ENCODE measurements at places on chromosomes 7 and 10.

DNA sequence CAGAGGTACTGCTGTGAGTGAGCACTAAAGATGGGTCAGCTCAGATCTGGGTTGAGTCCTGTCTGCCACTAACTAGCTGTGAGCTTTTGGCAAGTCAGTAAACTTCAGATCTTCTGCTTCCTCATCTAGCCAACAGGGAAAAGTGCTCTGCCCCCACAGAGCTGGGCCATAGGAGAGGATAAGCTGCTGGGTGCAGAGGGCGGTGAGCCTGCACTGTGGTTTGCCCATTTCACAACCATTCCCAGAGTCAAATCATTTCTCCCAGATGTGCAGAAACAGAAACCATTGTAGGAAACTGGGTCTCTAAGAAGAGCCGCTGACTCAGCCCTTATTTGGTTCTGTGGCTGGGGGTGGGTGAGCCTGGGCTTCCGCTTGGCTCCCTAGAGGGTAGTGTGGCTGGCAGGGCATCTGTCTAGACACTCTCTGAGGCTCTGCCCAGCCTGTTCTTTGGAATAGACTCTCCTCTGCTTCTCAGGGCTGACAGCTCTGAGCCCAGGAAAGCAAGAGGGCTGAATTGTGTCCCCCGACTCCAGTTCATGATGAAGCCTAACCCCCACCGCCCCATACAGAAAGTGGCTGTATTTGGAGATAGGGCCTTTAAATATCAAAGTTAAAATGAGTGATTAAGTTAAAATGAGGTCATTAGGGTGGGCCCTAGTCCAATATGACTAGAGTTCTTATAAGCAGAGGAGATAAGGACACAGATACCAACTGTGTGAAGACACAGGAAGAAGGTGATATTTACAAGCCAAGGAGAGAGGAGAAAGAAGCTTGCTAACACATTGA, 29.5 kb upstream of the ARHGAP22 start:
- DNase-seq, result no peak

DNA sequence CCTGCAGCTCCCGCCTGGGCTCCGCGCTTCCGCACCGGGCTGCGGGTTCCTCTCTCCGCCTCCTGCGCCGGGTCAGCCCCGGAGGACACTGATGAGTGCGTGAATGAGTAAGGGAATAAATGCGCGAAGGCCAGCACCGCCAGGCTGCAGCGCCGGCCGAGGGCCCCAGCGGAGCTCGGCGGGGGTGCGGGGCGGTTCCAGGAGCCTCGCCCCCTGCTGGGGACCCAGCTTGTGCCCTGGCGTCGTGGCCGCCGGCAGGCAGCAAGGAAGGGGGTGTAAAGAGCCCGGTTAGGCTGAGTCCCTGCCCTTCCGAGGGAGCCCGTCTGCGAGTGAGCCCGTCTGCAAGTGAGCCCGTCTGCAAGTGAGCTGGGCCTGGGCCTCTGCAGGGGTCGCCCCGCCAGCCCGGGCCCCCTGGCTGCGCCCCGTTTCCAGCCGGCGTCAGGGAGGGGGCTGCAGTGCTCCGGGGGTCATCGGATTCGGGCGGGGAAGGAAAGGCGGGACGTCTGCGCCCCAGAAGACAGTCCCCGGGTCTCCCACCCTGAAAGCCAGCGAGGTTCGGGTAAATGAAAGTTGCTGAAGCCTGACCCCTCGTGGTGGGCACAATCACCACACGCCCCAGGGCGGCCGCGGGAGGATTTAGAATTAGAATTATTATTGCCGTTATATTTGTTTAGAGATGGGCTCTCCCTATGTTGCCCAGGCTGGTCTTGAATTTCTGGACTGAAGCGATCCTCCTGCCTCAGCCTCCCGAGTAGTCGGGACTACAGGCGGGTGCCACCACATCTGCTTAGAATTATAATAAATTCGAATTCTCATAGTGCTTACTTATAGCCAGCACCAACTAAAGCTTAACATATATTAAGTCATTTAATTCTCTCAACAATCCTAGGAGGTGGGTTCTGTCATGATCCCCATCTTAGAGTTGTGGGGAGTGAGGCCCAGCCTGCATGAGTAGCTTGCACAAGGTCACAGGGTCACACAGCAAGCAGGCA, 8.6 kb upstream of the CRYGN start:
- peak; percentile 43 for DNase-seq

DNA sequence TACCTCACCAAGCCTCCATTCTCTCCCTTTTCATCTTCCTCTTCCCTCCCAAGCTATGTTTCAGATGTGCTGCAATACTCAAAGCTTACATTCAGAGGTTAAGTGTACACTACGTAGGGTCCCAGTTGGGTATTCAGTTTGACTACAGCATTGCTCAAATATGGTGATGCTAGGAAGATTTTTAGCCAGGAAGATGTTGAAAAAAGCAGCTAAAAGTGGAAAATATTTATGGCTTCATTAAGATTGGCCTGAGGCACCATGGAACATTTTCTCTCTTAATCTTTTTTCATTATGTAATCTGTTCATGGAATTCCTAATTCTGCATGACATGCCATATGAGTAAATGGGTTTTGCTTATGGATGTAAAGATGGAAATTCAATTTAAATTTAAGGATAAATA, 72.0 kb upstream of the ABCB5 start:
- DNase-seq, result no peak

DNA sequence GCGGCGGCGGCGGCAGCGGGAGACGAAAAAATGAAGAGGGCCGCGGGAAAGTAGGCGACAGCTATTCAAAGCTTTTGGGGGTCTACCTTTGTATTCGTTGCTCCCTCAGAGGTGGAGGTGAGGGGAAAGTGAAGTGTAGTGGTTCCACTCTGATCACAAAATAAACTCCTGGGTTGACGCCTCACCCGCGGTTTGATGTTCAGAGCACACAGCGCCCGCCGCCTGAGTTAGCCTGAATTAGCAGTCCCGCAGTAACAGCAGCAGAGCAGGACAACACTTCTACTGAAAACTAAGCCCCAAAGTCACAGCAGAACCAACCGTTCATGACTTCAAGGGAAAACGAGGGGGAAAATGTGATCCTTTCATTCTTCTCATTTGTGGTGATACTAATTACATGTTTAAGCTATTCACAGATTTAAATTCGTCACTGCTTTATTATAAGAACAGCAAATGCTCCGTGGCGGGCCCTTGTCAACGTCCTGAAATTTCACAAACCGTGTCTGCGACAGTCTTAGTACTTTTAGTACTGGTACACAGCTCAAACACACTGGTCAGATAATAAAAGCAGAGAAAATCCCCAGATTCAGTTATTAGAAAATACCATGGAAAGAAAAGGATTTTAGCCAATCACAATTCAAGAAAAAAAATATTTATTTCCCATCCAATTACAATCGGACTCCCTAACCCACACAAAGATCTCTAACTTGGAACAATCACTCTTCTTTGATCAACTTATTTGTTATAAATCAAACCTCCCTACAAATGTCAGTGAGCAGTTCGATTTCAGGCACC, 563 bp upstream of the JMJD1C start:
- peak; percentile 49 for DNase-seq

- DNase-seq, result no peak
Measured at GRCh38 chr10:96789571-96790108, 42.5 kb upstream of the LCOR start.

- DNase-seq, result no peak
Measured at GRCh38 chr10:131891196-131891928, 9.4 kb upstream of the PPP2R2D start.

- DNase-seq, result no peak
Measured at GRCh38 chr10:54909165-54909564, 108.1 kb upstream of the PCDH15 start.

- no peak for DNase-seq
Measured at GRCh38 chr10:27801171-27801785, 55.7 kb upstream of the MKX start.

- DNase-seq, result no peak
Measured at GRCh38 chr10:37754538-37755323, 102.7 kb downstream of the ZNF248 start.

- DNase-seq, result peak; percentile 85
Measured at GRCh38 chr7:94003446-94004023, 620 bp downstream of the BET1 start.

DNA sequence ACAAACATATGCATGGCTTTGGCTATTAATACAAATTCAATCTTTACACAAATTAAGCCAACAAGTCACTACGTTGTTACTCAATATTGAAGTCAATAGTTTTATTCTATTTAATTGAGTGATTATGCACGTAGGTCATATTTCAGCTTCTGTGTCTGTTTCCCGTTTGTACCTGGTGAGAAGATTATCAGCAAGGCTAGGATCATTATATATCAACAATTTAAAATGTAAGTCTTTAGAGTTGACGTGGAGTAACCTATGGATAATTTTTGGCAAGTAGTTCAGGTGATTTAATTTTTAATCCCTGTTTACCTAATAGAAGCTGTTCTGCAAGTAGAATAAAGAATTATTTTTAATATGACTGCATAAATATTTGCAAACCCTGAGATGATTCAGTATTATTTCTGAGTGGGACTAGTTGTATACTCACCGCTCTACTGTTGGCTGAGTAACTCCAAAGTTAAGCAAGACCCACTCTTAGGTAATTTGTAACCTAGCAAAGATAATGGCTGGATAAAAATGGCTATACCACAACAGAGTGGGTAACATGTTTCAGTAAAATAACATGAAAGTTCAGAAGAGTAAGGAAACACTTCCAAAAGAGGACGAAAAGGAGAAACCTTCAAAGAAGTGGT, 161.0 kb downstream of the HGF start:
- DNase-seq, result no peak

- no peak for DNase-seq
Measured at GRCh38 chr10:71187600-71187999, 24.8 kb upstream of the UNC5B start.

GRCh38 chr7:55871932-55872485, 9.5 kb upstream of the SEPTIN14 start:
- no peak for DNase-seq

DNA sequence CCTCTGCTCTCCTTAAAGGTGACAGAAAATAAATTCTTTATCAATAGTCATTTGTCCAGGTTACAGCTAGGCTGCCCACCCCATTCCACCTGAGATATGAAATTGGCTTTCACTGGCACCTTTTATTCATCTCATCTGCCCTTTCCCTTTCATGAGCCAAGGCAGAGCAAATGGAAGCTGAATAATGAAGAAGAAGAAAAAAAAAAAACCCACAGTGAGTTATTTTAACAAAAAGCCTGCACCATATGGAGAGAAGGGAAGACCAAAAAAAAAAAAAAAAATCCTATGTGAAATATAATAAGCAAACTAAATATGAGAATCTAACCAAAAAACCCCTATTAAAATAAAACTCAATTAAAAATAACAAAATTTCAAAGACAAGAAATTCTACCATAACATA, 59.2 kb downstream of the CHCHD3 start:
- no peak for DNase-seq

GRCh38 chr10:58475322-58476277, 37.1 kb upstream of the BICC1 start:
- DNase-seq, result no peak

- DNase-seq, result no peak
Measured at GRCh38 chr10:35201234-35201633, 74.6 kb downstream of the CREM start.

DNA sequence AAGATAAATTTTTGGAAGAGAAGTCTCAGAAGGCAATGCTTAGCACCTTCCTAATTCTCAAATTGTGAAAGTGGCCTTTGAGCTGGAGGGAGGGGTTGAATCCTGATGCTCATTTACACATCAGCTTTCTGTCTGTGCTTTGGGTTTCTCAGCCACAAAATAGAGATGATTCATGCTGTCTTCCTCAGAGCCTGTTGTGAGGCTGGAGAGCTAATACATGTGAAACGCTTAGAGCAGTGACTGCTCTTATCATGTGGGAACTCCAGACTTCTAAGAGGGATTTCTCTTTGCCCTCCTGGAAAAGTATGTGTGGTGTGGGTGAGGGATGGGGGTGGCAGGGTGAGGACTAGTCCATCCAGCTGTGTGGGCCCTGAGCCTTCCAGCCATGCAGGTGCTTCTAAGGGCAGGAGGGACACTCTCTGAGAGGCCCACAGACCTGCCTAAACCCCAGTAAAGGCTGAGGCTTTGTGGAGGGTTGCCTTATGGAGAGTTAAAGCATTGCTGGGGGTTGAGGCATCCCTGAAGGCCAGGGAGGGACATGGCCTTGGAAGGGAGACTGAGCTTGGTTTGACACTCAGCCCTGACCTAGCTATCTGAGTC, 4.8 kb upstream of the EVX1 start:
- no peak for DNase-seq

- peak; percentile 3 for DNase-seq
Measured at GRCh38 chr10:110434489-110435096, 63.1 kb upstream of the DUSP5 start.

GRCh38 chr7:150946421-150947240, 31.5 kb downstream of the KCNH2 start:
- DNase-seq, result no peak

DNA sequence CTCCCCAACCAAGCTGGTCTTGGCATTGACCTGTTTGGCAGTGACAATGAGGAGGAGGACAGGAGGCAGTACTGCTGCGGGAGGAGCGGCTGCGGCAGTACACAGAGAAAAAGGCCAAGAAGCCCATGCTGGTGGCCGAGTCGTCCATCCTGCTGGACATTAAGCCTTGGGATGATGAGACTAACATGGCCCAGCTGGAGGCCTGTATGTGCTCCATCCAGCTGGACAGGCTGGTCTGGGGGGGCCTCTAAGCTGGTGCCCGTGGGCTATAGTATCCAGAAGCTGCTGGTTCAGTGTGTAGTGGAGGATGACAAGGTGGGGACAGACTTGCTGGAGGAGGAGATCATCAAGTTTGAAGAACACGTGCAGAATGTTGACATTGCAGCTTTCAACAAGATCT, 39.1 kb upstream of the ZNF273 start:
- no peak for DNase-seq

DNA sequence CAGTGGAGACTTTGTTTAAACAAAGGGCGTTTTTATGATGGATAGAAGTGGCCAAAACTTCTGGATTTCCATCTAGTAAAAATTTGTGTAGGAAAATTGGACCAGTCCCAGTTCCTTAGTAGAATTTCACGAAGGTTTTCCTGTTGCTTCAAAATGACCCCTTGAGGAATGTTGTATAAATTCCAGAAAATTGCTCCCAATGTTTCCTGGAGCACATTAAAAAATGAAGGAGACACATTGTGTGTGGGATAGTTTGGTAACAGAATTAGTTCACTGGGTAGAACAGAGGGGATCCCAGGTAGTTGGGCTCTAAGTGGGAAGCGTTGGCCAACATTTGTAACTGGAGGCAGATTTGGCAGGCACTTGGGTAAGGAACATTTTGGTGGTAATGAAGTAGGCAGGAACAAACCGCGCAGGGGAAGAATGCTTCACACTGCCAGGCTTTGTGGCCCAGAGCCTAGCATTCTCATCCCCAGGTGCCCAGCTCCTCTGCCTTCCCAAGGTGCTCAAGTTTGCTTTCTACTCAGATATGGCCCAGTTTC, 758.6 kb downstream of the AUTS2 start:
- DNase-seq, result peak; percentile 12

Data from NCI-H1417 (cell line).